ENCODE measurements at places on chromosomes 5 and 9.

DNA sequence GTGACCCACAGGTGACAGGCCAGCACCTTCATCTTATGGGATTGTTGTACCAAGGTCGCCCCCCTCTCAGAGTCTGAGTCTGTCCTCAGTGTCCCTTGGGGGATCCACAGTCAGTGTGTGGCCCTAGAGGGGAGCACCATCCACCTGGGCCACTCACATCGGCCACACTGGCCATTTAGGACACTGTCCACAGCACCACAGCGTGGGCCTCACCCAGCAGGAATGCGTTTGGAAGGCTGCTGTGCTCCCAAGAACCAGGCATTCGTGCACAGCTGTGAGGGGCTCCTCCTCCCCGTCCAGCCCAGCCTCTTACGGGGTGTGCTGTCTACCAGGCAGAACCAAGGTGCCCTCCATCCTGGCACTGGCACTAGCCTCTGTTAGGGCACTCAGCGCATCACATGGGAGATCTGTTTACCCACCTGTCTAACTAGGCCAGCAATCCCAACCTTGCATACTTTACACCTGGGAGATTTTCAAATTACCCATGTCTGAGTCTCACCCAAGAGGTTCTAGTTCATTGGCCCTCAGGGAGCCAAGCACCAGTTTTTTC, 24.5 kb upstream of the UBE2QL1 start:
- no peak for DNase-seq

- no peak for DNase-seq
Measured at GRCh38 chr5:149830579-149830978, 100.5 kb downstream of the PPARGC1B start.

- DNase-seq = no peak
Measured at GRCh38 chr5:136457390-136458013, 92.2 kb upstream of the TRPC7 start.

- peak; percentile 13 for DNase-seq
Measured at GRCh38 chr5:157915638-157916037, 56.7 kb upstream of the CLINT1 start.

GRCh38 chr9:89863837-89864236, 259.0 kb downstream of the GADD45G start:
- no peak for DNase-seq

DNA sequence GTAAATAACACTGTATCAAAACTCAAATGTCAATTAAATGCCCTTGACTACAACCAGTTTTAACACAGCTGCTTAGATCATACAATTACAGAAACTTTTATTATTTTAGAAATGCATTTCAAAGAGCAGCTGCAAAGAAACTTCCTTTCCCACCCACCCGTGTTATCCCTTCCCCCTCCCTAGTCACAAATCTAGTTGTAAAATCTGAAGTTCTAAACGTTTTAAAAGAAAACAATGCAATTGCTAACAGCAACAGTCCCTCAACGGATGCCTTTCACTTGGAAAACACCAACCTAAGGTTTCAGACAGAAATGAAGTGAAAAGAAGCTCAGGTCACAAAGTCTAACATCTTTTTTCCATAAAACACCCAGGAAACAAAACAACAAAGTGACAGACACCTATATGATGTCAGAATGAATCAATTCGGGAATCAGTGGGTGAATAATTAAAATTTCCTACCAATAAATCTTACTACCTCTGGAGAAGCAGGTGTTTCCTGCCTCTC, 100.3 kb downstream of the FBXW11 start:
- no peak for DNase-seq

DNA sequence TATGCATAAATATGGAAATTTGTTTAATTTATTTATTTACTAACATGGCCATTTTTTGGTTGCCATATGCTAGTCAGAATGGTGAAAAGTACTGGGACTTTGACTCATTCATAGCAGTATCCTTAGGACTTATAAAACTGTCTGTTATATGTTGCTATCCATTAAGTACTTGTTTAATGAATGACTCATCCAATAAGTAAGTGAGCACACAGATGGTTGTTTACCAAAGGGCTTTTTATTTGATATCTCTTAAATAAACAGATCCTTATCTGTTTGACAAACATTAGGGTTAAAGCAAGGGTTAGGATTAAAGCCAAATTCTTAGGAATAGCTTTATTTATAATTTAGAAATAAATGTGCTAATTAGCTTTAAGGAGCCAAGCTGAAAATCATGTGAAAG, 183.4 kb downstream of the FBXO4 start:
- DNase-seq = no peak

- no peak for DNase-seq
Measured at GRCh38 chr9:116859763-116860162, 172.7 kb downstream of the TRIM32 start.

DNA sequence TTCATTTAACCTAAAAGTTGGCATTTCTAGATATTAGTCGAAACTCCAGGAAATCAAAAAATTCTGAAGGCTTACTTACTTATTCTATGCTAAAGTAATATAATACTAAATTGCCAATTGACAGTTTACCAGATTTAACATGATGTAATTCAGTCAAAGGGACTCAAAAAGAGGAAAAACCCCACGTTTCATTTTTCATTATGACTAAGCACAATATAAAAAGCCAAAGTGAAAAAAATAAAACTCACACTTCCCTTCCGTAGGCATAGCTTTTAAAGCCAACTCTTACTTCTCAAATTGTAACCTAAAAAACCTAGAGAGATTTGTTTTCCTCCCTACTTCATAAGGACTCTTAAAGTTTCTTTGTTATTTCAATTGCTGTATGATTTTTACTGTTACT, 146.6 kb downstream of the RAPGEF6 start:
- peak; percentile 47 for DNase-seq
